ENCODE measurements at places on chromosomes 11 and 22.
A peak's percentile ranks its signal among the peaks of the same experiment; 100 is the strongest.

- no peak for DNase-seq
Observed at GRCh38 chr22:21755851-21756284, 20.3 kb upstream of the YPEL1 start.

- DNase-seq = no peak
Observed at GRCh38 chr22:48531761-48532435, 1295.8 kb downstream of the BRD1 start.

DNA sequence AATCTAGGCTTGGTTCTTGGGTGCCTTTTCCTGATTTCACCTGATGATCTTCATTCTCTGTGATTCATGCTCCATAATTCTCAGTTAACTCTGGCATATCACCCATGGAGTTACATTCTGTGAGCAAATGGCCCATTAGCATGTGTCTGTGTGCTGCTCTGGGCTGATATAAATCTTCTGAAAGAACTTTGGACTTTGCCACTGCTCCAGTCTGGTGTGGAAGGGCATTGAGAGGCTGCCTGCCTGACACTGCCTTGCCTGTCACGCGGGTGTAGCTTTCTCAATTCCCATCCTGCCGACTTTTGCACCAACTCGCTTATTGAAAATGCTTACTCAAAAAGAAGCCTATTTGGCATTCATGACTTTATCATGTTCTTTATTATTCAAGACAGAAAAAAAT lies 42.2 kb downstream of the FAT3 start:
- no peak for DNase-seq

DNA sequence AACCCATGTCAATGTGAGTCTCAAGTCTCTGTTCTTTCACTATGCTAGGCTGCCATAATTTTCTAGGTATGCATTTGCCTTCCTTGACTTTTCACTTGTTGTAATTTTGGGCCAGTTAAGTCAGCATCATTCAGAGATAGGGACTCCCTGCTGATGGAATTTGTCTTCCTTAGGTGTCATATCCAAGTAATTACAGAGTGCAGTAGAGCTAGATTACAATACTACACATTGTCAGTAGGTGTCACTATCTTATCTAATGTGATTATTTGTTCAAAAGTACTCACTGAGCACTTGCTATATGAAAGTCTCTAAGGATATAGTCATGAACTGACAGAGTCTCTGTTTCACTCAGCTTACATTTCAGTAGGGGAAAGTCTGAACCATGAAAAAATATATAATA lies 25.0 kb upstream of the SYN3 start:
- DNase-seq = no peak

GRCh38 chr22:27151407-27151806 lies 494.0 kb downstream of the MIAT start:
- DNase-seq = no peak

- no peak for DNase-seq
Observed at GRCh38 chr22:23565305-23565914, 14.7 kb downstream of the IGLL1 start.

- DNase-seq = no peak
Observed at GRCh38 chr11:131792243-131792642, 421.8 kb downstream of the NTM start.

- no peak for DNase-seq
Observed at GRCh38 chr11:5369789-5370188, 13.8 kb upstream of the OR51M1 start.

DNA sequence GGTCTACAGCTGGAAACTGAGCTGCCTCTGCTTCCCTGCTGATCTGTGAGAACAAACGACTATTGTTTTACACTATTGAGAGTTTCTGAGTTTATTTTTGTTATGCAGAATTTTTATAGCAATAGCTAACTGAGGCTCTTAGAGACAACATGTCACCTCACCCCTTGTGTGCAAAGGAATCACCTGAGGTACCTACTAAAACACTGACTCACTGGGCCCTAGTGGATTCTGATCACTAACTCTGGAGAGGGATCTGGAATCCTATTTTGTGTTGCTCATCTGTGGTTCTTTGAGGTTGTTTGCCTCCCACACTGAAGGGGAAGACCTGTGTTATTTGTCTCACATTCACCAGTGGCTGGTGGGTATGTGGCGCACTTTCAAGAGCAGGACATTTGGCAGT lies 13.4 kb upstream of the B3GAT1 start:
- no peak for DNase-seq

DNA sequence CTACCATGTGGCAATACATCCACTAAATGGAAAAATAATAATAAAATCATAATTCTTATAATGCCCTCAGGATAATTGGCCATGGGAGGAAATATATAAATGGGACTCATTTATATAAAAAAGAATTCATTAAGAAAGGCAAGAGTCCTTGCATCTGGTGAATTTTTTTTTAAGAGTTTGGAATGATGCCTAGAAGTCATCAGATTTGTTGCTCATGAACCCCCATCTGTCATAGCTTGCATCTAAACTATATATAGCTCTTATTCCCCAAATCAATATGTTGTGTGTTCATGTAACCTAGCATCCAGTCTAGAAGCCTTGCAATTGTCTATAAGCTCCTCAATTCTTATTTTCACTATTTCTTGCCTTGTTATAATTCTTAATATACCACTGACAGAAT lies 75.9 kb downstream of the CADM1 start:
- DNase-seq = no peak

DNA sequence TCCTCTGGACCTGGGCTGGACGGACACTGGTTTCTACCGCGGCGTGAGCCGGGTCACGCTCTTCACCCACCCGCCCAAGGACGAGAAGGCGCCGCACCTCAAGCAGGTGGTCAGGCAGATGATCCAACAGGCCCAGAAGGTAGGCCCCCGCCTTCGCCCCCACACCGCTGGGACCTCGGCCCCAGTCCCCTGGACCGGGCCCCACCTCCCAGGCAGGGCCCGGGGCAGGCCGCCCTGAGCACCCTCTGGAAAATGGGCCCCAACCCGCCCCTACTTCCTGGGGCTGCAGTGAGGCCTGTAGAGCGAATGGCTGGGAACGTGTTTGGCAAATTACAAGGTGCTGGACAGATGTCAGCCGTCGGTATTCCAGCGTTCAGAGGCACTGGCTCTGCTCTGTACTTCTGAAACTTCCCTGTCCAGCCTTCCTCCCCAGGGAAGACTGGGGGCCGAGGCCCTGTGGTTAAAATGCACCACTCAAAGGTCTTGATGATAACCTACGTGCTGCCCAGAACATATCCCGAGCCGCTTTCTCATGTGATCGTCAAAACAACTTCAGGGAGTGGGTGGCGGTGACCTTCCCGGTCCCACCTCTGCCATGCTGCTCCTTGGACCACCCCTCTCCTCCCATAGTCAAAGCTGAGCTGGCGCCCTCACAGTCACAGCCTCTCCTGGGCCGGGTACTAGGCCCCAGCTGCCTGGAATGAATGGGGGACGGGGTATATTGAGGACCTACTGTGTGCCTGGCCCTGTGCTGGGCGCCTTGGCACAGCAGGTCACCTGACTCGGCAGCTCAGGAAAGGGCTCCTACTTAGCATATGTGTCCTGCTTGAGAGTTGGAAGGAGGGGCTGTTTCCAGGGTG lies 869 bp downstream of the FAM83F start:
- no peak for DNase-seq

GRCh38 chr11:47186700-47187695 lies 764 bp upstream of the PACSIN3 start:
- peak; percentile 29 for DNase-seq

- DNase-seq = no peak
Observed at GRCh38 chr11:32290783-32291182, 144.6 kb downstream of the WT1 start.

- no peak for DNase-seq
Observed at GRCh38 chr11:58591659-58592058, 12.8 kb downstream of the ZFP91 start.

DNA sequence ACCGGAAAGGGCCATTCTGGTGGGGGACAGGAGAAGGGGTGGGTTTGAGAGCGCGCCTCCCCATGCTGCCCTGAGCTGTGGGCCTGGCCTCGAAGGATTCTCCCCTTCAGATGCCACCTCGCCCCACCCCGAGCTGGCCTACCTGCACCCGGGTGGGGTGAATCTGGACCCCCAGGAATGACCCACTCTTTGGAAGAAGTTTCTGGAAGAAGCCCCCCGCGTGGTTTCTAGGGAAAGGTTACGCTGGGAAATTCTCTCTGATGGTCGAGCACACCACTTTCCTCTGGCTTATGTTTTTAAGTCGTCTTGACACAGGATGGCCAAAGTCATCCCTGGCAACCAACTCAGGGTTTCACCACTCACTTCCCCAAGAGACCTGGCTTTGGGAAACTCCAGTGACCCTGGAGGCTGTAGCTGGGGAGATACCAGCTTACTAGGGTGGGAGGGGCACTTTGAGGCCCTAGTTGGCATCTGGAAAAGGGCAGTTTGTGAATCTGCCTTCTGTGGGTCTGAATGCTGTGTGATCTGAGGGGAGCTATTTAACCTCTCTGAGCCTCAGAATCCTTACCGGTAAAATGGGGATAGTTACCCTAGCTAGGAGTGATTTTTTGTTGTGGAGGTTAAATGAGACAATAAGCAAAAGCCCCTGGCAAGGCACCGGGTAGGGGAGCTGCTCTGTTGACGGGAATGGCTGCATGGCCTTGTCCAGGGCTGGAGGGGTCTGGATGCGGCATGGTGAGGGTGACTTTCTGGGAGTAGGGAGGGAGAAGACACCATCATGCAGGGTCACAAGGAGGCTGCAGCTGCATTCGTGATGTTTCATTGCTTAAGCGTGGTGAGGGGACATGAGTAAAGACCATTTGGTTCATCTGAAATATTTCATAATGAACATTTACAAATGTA lies 45.3 kb upstream of the ACCSL start:
- no peak for DNase-seq

DNA sequence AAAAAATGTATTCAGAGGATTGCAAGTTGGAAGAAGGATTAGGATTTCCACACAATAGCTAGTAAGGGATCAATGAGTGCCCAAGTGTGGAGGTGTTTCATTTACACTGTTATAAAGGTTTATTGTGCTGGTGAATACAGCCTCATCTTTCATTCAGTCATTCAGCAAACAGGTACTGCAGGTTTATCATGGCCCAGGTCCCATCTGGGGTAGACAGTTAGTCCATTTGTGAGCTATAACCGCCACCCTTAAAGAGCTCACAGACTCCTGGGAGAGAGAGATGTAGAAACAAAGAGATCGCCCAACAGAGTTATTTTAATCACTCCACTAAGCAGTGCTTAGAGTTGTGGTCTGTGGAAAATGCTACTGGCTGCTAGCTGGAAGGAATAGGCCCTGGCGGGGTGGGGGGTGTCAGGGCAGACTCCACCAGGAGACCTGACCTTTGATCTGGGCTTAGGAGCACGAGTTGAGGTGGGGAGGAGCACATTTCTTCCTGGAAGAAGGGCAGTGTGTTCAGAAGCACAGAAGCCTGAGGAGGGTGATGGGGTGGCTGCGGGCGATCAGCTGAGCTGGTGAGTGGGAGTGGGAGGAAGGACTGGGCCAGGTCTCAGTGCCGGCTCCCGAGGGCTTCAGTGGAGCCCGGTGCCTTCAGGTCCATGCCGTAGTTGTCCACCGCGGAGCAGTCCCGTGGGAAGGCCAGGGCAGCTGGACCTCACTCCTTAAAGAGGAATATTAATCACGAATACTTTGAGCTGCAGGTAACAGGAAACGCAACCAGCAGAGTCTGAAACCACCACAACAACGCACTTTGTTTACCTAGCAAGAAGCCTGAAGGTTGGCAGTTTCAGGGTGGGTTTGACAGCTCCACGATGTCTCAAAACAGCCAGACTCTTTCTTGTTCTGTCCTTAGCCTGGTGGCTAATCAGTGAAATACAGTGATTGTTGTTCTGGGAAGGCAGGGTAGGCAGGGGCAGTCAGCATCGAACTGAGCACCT lies 11.2 kb downstream of the TOM1 start:
- DNase-seq = no peak

- no peak for DNase-seq
Observed at GRCh38 chr11:59769828-59770227, 14.7 kb downstream of the STX3 start.

DNA sequence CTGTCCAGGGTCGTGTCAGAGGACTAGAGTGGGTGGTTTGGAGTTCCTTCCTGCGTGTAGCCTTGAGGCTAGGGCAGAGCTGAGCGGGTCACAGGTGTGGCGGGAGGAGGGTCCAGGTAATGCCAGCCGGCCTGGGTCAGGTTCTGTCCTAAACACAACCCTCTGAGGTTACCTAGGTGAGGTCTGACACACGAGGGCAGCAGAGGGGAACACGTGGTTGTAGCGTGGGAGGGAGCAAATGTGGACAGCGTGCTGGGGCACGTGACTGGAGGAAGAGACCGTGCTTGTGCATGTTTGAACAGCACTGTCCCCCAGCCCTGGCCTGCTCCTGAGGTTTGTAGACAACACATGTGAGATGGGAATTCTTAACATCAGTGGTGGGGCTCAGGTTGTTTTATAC lies 13.1 kb downstream of the MOV10L1 start:
- DNase-seq = no peak

GRCh38 chr11:123302751-123303195 lies 107.7 kb upstream of the CLMP start:
- no peak for DNase-seq

DNA sequence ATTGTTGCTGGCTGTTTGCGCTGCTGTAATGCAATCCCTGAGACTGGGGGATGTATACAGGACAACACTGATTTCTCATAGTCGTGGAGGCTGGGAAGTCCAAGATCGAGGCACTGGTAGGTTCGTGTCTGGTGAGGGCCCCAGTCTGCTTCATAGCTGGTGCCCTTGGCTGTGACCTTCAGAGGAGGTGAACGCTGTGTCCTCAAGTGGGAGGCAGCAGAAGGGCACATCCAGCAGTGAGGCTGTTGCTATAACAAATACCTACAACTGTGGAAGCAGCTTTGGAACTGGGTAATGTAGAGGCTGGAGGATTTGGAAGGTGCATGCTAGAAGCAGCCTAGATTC lies 21.3 kb downstream of the KRTAP5-5 start:
- DNase-seq = no peak

DNA sequence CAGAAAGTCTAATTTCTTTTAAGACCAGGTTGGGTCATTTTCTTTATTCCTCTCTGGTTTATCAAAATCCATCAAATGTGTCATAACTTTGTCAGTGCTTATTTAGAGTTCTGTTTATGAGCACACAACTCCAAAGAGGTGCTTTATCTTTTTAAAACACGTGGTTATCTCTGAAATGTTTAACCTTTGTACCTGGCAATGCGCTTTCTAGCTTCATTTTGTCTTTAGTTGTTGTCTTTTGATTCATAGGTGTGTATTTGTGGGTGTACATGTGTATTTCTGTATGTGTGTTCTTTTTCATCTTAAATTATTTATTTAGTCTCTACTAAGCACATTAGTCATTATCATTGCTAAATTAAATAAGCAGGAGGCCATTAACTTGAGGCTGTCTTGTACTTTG lies 251.4 kb downstream of the JRKL start:
- DNase-seq = no peak

DNA sequence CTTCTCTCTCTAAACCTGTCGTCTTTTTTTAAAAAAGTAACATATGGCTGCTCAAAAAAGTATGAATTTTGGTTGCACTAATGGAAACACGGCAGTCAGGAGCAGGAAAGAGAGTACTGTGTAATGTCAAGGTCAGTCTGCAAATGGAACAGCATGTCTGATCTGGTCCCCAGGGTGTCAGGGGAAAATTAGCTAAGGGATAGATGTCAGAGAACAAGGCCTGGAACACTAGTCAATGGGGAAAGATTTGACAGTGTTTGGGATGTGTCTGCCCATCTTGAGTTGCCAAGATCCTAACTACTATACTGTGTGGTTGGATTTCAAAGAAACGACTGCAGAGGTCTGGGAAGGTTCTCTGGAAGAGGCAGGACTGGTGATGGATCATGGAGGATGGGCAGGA lies 65.7 kb upstream of the PHOX2A start:
- DNase-seq = no peak

- DNase-seq = no peak
Observed at GRCh38 chr11:11584530-11584810, 37.3 kb downstream of the GALNT18 start.

GRCh38 chr22:18966748-18967147 lies 30.7 kb upstream of the PRODH start:
- DNase-seq = no peak

- DNase-seq = no peak
Observed at GRCh38 chr11:60783911-60784310, 1.2 kb upstream of the MS4A10 start.
